K562 (cell line): ENCODE measurements at places on chromosomes 11 and 22.
A peak's percentile ranks its signal among the peaks of the same experiment; 100 is the strongest.

GRCh38 chr22:32964411-32965057 lies 93.6 kb downstream of the SYN3 start:
- no peak for DNase-seq

DNA sequence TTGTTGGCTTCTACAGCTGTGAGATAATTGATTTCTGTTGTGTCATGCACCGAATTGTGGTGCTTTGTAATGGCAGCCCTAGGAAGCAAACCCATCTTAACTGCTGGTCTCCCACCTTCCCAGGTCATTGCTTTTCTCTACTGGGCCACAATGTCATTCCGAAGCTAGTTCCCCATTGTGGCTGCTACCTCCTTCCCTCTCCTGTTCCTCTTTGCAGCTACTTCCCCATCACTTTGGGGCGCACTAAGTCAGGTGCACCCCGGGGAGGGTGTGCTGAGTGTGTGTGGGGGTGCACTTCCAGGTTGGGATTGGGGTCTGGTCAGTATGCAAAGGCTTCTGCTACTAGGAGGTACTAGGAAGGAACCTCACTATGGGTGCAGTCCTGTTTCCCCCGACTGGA lies 109.3 kb downstream of the ST3GAL4 start:
- no peak for DNase-seq

- DNase-seq, result no peak
These were observed 49.4 kb downstream of the TEAD1 start for GRCh38 chr11:12723421-12724300.

GRCh38 chr22:47372596-47373385 lies 610.3 kb downstream of the TBC1D22A start:
- no peak for DNase-seq

DNA sequence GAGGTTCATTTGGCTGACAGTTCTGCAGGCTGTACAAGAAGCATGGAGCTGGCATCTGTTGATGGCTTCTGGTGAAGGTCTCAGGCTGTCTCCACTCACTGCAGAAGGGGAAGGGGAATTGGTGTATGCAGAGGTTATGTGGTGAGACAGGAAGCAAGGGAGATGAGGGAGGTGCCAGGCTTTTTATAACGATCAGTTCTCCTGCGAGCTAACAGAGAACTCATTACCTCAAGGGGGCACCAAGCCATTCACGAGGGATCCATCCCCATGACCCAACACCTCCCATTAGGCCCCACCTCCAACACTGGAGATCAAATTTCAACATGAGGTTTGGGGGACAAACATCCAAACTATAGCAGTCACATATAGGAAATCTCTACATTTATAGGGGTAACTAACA lies 38.7 kb upstream of the E2F8 start:
- DNase-seq, result no peak

DNA sequence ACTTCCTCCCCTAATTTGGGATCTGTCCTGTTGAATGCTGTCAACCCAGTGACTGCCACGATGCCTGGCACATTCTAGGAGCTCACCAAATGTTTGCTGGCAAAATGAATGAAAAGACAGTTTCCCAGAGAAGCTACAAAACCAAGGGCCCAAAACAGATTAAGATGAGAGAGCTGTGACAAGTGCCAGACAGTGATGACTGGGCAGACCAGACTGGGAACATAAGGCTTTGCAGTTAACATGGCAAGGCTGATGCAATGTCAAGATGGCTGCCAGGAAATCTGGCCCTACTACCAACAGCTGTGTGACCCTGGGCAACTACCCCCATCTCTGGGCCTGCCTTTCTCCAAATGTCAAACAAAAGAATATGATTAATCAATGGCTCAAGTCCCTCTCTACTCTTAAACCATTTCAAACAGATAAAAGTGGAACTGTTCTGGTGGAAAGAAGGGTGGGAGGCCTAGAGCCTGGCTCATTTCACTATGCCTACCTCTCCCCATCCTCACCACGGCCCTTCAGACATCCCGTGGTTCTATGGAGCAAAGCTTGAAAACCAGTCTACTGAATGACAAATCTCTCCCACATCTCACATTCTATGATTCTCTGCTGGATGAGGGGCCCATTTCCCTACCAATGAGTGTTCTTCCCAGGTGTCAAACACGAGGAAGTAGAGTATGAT lies 12.8 kb downstream of the AP1B1 start:
- DNase-seq, result no peak

DNA sequence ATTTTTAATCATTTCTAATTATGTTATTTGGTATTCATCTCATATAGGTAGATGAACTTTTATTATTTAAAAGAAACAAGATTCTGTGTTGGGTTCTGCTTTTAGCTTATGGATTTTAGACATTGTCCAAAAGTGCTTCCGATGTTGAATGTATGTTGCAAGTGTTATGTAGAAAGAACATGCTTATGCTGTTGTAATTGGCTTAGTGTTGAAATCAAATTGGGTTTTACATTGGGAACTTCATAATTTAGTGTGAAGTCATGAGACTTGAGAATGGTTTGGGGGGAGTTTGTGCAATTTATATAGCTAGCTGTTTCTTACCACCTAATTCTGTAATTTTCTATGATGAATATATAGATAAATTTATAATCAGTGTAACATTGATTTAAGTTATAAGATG lies 3.6 kb downstream of the MTMR3 start:
- no peak for DNase-seq

- no peak for DNase-seq
These were observed 3.0 kb downstream of the ME3 start for GRCh38 chr11:86669424-86669823.

- DNase-seq, result no peak
These were observed 5.9 kb upstream of the TRMU start for GRCh38 chr22:46329616-46330015.

- DNase-seq, result no peak
These were observed 15.0 kb downstream of the USH1C start for GRCh38 chr11:17528906-17529843.

GRCh38 chr11:72856065-72856464 lies 41.9 kb downstream of the ATG16L2 start:
- no peak for DNase-seq

- peak; percentile 49 for DNase-seq
These were observed 13.0 kb upstream of the CDC42EP2 start for GRCh38 chr11:65301491-65302329.

DNA sequence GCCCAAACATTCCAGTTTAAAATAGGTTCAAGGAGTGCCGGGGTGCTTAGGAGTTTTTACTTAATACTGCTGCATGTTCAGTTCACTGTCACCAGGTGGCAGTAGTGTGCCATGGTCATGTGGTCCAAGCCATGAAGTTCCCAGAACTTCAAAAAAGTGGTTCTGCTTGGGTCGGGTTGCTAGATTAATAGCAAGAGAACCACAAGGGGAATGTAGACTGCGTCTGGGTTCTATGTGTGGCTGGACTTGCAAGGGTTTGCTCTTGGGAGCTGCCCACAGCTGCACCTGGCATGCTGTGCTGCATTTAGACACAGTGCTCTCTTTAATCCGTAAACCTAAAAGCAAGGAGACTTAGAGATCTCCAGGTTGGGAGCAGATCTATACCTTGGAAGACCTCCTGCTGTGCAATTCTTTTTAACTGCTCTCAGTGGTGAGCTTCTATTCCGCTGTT lies 6.5 kb upstream of the SPON1 start:
- peak; percentile 40 for DNase-seq

DNA sequence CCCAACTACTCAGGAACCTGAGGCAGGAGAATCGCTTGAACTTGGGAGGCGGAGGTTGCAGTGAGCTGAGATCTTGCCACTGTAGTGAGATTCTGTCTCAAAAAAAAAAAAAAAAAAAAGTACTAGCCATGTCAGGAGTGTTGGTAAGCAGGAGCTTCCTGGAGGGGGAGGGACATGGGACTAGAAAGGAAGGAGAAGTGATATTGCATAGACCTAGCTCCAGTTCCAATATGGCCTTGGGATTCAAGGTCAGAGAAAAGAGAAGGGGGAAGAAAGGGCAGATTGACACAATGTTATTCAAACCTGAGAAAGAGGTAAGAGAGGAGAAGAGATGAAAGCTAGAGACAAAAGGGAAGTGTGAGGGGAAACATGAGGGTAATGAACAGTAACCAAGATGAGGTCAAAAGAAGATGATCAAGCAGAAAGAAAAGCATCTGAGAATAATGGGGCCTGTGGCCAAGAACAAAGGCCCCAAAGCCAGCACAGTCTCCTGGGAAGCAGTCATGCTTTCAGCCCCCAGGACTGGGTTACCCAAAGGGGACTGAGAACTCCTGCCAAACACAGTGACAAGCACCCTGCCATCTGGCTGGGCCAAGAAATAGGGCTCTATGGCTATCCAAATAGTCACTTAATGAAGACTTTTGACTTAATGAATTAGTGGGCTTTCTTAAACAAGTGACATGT lies 51.7 kb upstream of the FTH1 start:
- no peak for DNase-seq

GRCh38 chr22:43299736-43300135 lies 43.4 kb downstream of the SCUBE1 start:
- no peak for DNase-seq

GRCh38 chr22:43364169-43364435 lies 20.9 kb upstream of the SCUBE1 start:
- DNase-seq, result no peak

DNA sequence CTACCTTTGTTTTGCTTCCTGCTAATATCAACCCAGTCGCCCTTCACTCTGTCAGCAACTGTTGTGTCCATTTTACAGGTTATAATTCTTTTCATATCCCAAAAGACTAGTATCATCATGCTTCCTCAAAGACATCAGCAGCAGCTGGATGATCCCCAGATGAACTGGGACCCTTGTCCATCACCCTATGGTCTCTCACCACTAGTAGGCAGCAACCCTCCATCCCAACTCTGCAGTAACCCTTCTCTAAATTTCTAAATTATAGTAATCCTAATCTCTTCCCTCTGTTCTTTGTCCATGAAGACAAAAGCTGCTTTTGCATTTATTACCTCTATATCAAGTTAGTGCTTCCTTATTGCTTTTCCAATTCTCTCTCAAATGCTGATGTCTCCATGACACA lies 1025.8 kb downstream of the FAM181B start:
- DNase-seq, result no peak

DNA sequence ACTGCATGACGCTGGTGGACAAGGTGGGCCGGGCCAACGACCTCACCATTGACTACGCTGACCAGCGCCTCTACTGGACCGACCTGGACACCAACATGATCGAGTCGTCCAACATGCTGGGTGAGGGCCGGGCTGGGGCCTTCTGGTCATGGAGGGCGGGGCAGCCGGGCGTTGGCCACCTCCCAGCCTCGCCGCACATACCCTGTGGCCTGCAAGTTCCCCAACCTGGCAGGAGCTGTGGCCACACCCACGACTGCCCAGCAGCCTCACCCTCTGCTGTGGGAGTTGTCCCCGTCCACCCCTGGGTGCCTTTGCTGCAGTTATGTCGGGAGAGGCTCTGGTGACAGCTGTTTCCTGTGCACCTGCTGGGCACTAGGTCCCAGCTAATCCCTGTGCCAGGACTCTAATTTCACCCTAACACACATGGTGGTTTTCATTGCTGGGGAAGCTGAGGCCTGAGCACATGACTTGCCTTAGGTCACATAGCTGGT lies 49.0 kb upstream of the PPP6R3 start:
- no peak for DNase-seq

GRCh38 chr11:76551400-76551799 lies 106.6 kb downstream of the EMSY start:
- no peak for DNase-seq

GRCh38 chr22:23212061-23213021 lies 32.0 kb downstream of the BCR start:
- DNase-seq, result peak; percentile 60

GRCh38 chr11:60921259-60921658 lies 3.0 kb upstream of the TMEM132A start:
- no peak for DNase-seq

GRCh38 chr22:29309332-29310064 lies 3.0 kb downstream of the GAS2L1 start:
- peak; percentile 28 for DNase-seq

DNA sequence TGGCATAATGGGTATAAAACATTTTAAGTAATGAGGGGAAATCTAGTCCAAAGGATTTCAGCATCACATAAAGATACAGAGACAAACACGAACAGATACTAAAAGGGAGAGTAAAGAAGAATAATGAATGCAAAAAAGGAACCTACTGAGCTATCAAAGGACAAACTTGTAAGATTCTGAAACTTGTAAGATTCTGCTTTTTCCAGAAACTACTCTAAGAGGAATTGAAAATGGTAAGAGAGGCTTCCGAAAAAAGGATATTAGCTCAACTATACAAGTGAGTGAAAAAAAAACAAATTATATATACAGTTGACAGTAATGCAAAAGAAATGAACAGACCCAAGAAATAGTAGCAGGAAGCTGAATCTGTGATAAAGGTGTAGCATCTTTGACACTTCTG lies 37.7 kb downstream of the POLD3 start:
- DNase-seq, result no peak

DNA sequence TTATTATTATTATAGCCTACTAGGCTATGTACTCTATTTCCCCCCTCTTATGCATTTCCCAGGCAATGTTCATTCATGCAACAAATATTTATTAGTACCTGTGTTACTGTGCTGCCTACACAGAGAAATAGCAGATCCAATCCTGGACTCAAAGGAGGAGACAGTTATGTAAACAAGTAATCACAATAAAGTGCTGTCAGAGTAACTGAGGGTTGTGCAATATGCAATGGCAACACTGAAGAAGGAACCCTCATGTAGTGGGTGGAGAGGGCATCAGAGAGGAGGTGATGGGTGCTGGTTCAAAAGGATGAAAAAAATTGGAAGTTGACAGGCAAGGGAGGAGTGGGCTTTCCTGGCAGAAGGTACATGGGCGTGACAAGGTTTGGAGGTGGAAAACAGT lies 886 bp upstream of the P4HA3 start:
- no peak for DNase-seq

- no peak for DNase-seq
These were observed 148.1 kb upstream of the BLID start for GRCh38 chr11:122264121-122264520.

DNA sequence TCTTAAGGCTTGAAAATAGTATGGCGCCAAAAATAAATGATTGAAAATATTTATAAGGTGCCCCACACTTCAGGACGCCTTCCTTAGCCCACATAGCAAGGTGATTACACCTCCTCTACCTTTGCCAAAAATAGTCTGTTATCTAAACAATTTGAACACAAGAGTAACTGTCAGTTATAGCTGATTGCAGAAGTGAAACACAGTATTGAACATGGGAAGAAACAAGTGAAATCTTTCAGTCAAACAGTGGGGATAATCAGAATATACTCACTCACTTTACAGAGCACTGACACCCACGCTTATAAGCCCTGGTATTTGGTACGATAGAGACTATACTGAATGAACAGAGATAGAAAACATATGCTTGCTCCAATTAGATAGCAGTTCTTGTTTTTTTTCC lies 203.1 kb downstream of the RAB38 start:
- no peak for DNase-seq

DNA sequence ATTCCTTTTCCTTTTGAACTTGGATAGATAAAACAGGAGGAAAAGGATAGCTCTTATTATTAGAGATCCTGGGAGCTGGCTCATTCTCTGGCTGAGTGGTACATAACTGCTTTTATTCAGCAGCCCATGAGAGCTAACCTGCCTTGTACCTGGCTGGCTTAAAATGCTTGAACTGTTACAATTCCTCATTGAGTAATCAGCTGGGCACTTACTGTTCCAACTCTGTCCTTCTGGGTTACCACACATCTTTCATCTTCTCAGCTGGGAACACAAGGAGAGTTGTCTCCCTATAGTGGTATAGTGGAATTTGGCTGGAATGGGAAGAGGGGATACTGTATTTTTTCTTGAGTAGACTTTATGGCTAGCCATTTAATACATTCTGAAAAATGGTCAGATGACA lies 39.8 kb upstream of the SPTBN2 start:
- no peak for DNase-seq
